ENCODE measurements at places on chromosomes 12 and 14. TPM values are rescaled to one million over a fixed set of nuclear protein-coding genes. Genes with fewer than 3 reads are reported as not detected.
A peak's percentile ranks its signal among the peaks of the same experiment; 100 is the strongest.

The SLCO1B3 gene
- polyA plus RNA-seq: 0.63 TPM

The PLA2G1B gene
- polyA plus RNA-seq: 0.89 TPM

The WNT1 gene
- polyA plus RNA-seq: not detected

The AQP6 gene
- polyA plus RNA-seq: 0.29 TPM

The MDGA2 gene
- polyA plus RNA-seq: 0.54 TPM

DNA sequence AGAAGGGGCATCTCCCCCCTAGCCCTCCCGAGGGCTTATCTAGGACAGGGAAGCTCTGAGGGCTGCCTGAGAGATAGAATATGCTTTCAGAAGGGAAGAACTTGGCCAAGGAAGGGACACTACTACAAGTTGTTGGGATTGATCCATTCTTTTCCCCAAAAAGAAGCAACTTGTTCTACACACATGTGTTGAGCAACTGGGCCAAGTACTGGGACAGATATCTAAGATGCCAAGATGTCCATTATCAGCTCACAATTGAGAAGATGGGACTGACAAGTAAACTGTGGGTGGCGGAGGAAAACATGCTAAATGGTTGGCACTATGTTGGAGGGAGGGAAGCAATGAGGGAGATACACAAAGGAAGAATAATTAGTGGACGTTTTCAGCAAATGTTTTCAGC is 30.9 kb downstream of the PLEKHG7 start:
- no peak for DNase-seq

DNA sequence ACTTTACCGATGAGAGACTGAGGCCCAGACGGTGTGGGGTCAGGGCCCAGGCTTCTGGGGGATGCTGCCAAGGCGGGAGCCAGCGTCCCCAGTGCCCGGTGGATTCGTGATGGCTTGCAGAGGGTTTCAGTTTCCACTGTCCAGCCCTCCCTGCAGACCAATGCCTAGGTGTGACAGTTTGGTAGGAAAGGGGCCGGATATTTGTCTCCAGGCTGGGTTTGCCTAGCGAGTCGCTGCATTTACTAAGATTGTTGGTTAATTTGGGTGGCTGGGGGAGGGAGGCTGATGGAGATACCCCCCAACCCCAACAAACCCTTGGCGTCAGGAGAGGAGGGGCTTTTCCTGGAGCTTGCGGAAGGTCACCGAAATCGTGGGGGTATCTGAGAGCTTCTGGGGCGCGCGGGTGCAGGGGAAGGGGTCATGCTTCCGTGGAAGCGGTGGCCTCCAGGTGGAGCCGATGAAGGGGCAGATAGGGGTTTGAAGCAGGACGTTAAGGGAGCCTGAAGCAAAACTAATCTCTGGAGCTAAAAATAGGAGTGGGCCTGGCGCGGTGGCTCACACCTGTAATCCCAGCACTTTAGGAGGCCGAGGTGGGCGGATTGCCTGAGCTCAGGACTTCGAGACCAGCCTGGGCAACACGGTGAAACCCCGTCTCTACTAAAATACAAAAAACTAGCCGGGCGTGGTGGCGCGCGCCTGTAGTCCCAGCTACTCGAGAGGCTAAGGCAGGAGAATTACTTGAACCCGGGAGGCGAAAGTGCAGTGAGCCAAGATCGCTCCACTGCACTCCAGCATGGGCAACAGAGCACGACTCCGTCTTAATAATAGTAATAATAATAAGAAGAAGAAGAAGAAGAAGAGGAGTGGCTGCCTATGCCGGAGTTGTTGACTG is 1.1 kb upstream of the CDC42BPB start:
- no peak for DNase-seq

- no peak for DNase-seq
These were observed 49.0 kb downstream of the LIMA1 start for GRCh38 chr12:50234347-50234746.

DNA sequence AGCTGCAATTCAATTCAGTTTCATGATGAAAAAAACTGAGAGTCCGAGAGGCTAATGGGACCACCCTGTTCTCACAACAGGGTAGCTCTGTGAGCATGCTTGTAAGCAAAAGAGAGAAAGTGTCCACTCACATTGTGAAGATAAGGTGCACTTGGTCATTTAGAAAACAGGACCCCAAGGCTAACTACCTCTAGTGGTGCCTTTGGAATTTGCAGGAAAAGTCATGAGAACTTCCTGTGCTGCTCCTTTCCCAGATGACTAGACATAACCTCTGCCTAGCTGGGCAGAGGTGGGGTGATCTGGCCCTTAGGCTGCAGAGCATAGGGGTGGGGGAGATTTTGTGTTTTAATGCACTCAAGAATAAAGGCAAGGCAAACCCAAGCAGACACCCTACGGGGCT is 118.9 kb downstream of the STAB2 start:
- no peak for DNase-seq

GRCh38 chr14:58836303-58836974 is 198.7 kb downstream of the DACT1 start:
- DNase-seq: no peak

GRCh38 chr12:43277651-43278540 is 274.1 kb downstream of the ADAMTS20 start:
- DNase-seq: no peak

- no peak for DNase-seq
These were observed 236.9 kb upstream of the AMIGO2 start for GRCh38 chr12:47316609-47317049.

- DNase-seq: no peak
These were observed 13.4 kb downstream of the AKAP5 start for GRCh38 chr14:64478634-64479250.

DNA sequence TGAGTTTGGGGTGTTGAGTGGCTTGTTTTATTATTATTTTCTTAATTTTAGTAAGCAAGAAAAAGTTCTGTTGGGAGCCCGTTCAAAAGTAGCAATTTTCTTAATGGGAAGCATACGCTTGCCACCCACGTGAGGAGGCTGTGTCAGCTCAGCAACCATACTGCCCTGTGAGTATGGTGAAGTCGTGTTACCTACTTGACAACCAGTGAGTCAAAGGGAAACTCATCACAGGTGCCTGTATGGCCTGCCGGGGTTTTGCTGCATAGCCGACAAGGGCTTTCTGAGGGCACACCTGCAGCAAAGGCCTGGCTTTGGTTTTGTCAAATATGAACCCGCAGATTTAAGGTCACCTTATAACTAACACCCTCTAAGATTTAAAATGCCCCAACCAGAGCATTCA is 31.1 kb downstream of the PITPNM2 start:
- no peak for DNase-seq

GRCh38 chr14:21104448-21105060 is 3.7 kb downstream of the TMEM253 start:
- DNase-seq: peak; percentile 80

- no peak for DNase-seq
These were observed 25.0 kb downstream of the DACT1 start for GRCh38 chr14:58662759-58663158.

- no peak for DNase-seq
These were observed 297.7 kb upstream of the DDHD1 start for GRCh38 chr14:53450871-53451270.

DNA sequence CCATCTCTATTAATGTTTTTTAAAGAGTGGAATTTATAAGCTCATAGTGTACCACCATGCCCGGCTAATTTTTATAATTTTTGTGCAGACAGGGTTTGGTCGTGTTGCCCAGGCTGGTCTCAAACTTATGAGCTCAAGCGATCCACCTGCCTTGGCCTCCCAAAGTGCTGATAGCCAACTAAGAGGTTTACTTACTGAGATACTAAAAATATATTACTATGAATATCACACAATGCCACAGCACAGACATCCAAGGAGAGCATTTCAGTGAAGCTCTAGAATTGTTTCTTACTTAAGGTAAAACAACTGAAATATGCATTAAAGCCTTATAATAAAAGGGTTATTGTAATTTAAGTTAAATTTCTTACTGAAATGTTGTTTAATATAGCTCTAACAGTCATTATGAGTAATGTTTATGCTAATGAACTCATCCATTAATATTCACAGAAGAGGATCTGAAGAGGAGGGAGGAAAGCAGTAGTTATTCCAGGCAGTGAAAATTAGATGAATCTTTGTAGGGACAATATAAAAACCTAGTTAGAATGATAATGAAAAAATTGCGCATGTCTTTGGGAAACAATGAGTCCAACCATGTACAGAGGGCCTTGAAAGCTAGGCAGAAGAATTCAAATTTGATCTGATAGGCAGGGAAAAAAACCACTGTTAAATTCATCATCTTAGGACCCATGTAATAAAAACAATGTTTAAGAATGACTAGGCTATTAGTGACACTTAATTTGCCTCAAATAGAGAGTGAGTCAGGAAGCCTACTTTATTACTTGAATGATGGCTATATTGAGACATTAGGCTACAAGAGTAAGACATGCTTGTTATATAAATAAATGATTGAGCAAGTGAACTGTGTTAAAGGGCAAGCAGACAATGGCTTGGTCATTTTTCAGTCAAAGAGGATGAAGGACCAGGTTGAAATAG is 99.2 kb downstream of the SLC41A2 start:
- no peak for DNase-seq

DNA sequence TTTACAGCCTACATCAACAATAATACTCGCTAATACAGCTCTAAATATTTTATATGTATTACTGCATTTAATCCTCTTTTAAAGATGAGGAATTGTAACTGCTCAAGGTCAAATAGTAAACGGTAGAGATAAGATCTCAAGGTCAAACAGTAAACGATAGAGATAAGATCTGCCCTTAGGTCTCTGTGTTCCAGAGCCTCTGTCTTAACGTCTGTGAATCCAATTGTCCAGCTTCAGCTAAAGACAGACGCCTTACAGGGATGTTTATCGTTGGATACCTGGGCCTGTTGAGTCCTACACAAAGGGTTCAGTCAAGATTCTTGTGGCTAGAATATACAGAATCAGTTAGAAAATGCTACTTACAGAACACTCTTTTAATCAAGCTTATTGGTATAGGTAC is 20.0 kb downstream of the PYGL start:
- no peak for DNase-seq

GRCh38 chr12:118714051-118714460 is 267.3 kb upstream of the SRRM4 start:
- DNase-seq: no peak

DNA sequence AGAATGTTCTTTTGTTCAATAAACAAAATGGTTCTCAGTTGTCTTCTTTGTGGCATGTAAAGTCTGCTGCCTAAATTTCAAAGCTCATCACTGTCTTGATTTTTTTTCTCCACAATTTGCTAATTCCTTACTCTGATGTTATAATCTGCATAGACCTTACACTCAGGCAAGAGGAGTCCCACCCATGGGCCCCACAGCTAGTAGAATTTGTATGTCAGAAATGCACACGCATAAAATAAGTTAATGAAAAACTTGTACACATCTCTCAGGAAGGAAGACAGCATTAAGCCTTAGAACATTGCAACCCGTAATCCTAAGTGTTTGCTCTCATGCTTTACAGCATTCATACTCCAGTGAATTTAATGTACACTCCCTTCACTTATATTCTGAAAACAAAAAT is 280.8 kb downstream of the ATXN7L3B start:
- no peak for DNase-seq

DNA sequence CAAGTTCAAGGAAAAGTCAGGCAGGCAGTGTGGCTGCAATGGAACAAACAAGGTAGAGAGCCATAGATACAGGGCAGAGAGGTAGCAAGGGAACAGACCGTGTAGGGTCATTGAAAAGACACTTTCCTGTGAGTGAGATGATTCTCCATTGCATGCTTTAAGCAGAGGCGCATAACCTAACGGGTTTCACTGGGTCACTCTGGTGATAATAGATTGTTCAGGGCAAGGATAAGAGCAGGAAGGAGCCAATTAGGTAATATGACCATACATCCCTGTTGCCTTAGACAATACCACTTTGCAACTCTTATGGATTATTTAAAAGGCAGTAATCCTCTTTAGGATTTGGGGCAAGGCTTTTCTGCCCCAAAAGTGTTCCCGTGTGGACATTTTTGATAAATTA is 214.1 kb downstream of the PTPRO start:
- DNase-seq: no peak

DNA sequence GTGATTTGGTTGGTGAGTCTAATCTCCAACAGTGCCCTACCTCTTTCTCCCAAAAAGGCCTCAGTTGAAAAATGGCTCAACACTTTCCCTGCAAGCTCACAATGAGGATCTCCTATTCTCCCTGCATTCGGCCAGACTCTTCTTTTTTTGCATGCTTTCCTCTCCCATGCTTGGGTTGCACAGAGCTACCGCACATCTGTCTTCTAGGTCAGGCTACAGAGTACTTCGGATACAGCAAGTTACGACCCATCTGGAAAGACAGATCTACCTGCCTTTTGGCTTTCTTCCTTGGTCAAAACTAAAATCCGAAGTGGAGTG is 305 bp upstream of the SLC16A7 start:
- no peak for DNase-seq

DNA sequence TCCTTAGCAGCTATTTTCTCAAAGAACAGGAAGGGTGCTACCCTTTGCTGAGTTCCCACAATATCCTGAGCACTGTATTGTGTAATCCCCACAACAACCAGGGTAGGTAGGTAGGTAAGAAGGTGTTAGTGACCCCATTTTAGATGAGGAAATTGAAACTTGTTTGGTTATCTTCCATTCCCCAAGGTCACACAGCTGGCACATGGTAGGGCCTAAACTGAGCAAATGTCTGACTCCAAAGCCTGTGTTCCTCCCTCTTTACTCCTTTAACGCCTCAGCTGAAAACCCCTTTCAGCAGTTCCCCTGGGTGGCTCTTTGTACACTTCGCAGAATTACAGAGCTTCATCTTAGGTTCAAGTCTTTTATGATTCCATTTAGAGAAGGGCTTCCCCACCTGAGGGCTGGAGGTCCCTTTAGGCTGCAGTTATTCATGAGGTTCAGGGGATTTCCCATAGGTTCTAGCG is 26.5 kb upstream of the RIC8B start:
- DNase-seq: no peak

- DNase-seq: no peak
These were observed 63.2 kb downstream of the PLEKHG3 start for GRCh38 chr14:64767215-64767964.

GRCh38 chr12:68455691-68456345 is 123.7 kb upstream of the MDM1 start:
- DNase-seq: no peak

DNA sequence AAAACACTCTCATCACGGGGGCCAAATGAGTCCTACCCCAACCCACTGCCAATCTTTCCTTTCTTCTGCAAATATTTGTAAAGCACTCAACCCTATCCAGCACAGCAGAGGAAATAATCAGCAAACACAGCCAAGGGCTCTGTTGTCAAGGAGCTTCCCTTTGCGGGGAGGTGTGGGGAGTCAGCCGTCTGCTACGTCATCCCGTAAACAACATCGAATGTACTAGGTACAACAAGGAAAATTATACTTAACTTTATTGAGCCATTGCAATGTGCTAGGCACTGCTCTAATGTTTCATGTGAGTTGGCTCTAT is 22.8 kb downstream of the TMEM63C start:
- DNase-seq: peak; percentile 14

Data from right lung (tissue), 10 donors.